ENCODE measurements at places on chromosomes 11 and 22.
A peak's percentile ranks its signal among the peaks of the same experiment; 100 is the strongest.

GRCh38 chr22:21802056-21802455, 65.4 kb downstream of the MAPK1 start:
- peak; percentile 6 for DNase-seq

- DNase-seq = no peak
Measured at GRCh38 chr22:21690401-21690801, 24.6 kb downstream of the PPIL2 start.

DNA sequence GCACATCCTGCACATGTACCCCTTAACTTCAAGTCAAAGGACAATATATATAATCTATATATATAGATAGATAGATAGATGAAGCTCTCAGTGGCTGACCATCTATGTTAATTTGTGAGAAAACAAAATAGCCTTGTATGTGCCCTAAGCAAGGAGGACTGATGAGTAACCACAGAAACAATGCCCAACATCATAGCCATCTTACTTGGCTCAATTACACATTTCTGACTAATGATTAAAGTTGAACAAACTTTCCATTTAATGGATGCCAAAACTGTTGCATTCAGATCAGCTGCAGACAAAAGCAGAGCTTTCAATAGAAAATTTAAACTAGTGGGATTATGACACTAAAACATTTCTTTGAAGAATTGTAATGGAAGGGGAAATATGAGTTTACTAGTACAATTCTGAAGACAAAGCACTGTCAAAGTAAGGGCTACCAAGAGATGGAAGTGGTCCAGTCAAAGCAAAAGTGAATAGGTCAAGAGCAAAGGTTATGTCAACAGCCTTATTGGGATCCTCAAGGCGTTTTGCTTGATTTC, 1188.2 kb upstream of the RAG2 start:
- peak; percentile 72 for DNase-seq

- DNase-seq = peak; percentile 71
Measured at GRCh38 chr11:66328302-66329144, 7.7 kb downstream of the RIN1 start.

DNA sequence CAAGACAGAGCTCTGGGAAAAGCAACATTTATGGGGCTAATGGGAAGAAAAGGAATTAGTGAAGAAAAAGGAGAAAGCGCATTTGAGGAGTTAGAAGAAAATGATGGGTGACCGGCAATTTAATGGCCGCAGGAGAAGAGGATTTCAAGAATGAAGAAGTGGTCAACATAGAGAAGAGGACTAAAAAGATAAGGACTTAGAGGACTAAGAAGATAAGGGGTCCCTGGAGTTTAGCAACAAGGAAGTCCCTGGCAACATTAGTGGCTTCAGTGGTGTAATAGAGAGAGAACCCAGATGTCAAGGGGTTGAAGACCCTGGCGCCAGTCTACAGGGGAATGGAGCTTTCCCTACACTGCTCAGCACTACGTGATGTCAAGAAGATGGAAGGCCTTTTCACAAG, 32.3 kb downstream of the WEE1 start:
- no peak for DNase-seq

DNA sequence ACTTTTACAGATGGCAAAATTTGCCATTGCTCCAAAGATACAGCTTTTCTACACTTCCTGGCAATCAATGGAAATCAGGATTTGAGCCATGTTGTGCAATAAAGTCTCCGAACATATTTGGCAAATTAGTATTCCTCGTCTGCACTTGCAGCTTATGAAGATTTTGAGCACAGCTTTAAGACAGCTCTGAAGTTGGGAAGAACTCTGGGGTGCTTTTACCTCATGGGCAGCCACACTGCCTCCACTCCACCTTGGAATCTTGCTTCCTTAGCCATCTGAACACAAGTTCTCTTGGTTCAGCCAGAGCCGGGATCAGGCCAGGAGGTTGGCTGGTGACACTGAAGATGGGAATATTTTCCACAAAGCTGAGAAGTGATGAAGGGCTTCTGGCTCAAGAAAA, 191.2 kb downstream of the CWF19L2 start:
- no peak for DNase-seq

GRCh38 chr11:67416416-67417335, 1.2 kb downstream of the CARNS1 start:
- DNase-seq = peak; percentile 40

- DNase-seq = peak; percentile 67
Measured at GRCh38 chr11:96102664-96103078, 178.8 kb upstream of the MTMR2 start.

- DNase-seq = no peak
Measured at GRCh38 chr22:19955241-19956128, 13.9 kb upstream of the TXNRD2 start.

DNA sequence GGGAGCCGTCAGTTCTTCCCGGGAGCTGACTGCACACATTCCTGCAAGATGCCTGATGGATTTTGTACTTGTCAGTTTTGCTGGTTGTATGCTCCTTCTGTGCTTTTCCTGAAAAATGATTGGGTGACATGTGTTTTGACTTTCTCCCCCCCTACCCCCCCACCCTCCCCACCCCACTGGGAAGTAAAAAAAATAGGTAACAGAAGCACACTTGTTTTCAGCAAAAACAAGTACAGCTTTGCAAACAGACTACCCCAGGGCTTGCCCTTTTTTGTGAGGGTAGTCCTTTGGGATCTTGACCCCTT, 1.1 kb downstream of the PPFIA1 start:
- DNase-seq = no peak

DNA sequence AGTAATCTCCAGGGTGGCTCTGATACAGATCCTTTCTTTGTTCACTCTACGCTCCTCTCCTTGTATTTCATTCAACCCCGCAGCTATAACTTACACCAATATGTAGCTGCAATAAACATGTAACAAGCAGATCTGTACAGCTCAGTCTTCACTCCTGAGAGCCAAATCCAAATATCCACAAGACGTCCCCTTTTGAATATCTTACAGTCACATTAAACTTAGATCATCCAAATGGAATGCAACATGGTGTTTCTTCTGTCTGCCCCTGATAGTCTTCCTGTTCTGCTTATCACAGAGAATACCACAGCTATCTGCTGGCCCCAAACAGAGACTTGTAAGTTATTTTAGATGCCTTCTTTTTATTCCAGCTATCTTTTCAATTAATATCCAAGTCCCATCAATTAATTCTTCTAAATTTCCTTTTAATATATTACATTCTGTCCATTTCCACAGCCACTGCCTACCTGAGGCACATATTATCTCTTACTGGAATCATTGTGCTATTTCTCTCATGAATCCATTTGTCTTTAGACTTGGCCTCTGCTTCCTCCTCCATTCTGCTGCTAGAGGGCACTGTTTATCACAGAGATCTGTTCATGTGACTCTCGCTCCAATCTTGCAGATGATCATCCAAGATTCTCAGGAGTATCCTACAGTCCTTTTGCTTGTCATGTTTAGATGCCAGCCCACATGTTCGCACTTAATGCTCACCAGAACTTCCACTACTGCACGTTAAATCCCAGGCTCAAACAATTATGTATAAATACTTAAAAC, 908.6 kb downstream of the NTM start:
- DNase-seq = peak; percentile 34

Data from M059J (cell line).